ENCODE measurements at places on chromosomes 4 and X.

GRCh38 chr4:71270901-71271300 is 67.9 kb upstream of the SLC4A4 start:
- peak; percentile 20 for DNase-seq

DNA sequence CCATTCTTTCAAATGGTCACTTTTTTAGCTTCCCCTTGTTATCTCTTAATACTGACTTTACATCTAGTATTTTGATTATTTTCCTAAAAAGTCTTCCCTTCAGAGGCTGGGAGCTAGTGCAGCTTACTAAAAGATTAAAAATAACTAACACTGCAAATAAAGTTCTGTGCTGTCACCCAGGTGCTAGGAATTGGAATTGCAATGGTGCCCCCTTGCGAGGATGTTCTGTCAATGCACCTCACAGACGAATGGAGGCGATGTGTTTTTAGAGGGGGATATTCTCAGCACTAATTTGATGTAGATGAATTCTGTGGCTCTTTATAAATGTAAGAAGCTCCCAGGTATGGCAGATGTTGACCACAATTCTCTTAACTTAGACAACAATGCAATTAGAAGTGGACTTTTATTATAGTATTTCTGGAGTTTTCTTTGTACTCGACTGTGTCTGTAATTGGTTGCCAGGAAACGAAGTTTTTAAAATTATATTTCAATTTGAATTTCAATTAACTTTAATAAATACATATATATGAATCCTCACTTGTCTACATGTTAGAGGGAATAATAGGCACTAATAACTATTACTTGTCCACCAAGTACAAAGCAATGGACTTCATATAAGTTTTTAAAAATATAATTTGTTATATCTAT is 22.0 kb upstream of the SMIM31 start:
- DNase-seq: no peak

GRCh38 chr4:172874944-172875343 is 293.7 kb upstream of the GALNT7 start:
- DNase-seq: no peak

DNA sequence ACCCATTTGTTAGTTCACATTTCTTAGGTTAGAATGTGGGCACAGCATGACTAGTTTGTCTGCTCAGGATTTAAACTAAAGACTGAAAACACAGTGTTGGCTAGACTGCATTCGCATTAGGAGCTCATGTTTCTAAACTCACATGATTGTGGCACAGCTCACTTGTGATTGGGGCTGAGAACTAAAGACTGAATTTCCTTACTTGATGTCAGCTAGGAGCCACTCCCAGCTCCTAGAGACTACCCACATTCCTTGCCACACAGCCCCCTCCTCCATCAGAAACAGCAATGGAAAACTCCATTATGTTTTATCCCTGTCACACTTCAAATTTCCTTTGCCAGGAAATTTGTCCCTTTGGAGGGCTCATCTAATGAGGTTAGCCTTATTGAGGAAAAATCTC is 170.2 kb upstream of the NUDT6 start:
- no peak for DNase-seq

- no peak for DNase-seq
Measured at GRCh38 chr4:8854931-8855330, 16.7 kb downstream of the HMX1 start.
